Bronchial epithelial cell (primary cell): ENCODE measurements at places on chromosomes 5 and 9. TPM values are rescaled to one million over a fixed set of nuclear protein-coding genes. Genes with fewer than 3 reads are reported as not detected.

Gene PCDHGA4
- total RNA-seq: 0.26 and 0.53 TPM in 2 replicates

Gene FAXDC2
- total RNA-seq: 0.13 and 1.1 TPM in 2 replicates

Gene IFNK
- total RNA-seq: not detected in 2 replicates

Gene GCNT4
- total RNA-seq: 2.9 and 5.5 TPM in 2 replicates

Gene DND1
- 0.26 TPM in 2 replicates for total RNA-seq

Gene UBE2QL1
- total RNA-seq: not detected in 2 replicates
